ENCODE measurements at places on chromosomes 2 and 18. TPM values are rescaled to one million over a fixed set of nuclear protein-coding genes. Genes with fewer than 3 reads are reported as not detected.

CD302 gene
- 0.54 TPM for total RNA-seq

IL37 gene
- total RNA-seq, result not detected

SERPINB10 gene
- not detected for total RNA-seq

CAPN10 gene
- total RNA-seq, result 48.4 TPM

TRIM43 gene
- total RNA-seq, result not detected

CPLX4 gene
- not detected for total RNA-seq

SERPINB11 gene
- not detected for total RNA-seq

NOL4 gene
- not detected for total RNA-seq

IL1RL1 gene
- 0.84 TPM for total RNA-seq

DNA sequence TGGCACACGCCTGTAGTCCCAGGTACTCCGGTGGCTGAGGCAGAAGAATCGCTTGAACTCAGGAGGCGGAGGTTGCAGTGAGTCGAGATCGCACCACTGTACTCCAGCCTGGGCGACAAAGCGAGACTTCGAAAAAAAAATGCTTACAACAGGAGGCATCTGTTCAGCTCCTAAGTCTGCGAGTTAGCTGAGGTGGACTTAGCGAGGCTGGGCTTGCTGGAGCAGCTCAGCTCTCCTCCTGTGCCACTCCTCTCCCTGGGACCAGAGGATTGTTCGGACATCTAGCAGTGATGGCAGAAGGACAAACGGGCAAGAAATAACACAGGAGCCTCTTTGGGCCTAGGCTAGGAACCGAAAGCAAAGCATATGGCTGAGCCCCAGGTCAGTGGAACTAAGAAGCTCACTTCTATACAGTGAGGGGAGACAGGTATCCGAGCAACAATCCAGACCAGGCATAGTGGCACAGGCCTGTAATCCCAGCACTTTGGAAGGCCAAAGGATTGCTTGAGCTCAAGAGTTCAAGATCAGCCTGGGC, 260.1 kb downstream of the GLI2 start:
- no peaks in the 10 kb centered on the region for H3K27me3 ChIP-seq
- no peak for DNase-seq
- H3K4me3 ChIP-seq, result no peak overlapping the region
- H3K4me1 ChIP-seq, result no peaks in the 10 kb centered on the region
- no peak overlapping the region for H3K27ac ChIP-seq
- no peaks in the 10 kb centered on the region for H3K36me3 ChIP-seq

GRCh38 chr2:45013229-45014015, 4.2 kb upstream of the SIX2 start:
- no peak overlapping the region for H3K27ac ChIP-seq
- DNase-seq, result no peak
- no peaks in the 10 kb centered on the region for H3K36me3 ChIP-seq
- H3K4me3 ChIP-seq, result no peak overlapping the region
- peaks cover 78% of the 10 kb centered on the region for H3K27me3 ChIP-seq

DNA sequence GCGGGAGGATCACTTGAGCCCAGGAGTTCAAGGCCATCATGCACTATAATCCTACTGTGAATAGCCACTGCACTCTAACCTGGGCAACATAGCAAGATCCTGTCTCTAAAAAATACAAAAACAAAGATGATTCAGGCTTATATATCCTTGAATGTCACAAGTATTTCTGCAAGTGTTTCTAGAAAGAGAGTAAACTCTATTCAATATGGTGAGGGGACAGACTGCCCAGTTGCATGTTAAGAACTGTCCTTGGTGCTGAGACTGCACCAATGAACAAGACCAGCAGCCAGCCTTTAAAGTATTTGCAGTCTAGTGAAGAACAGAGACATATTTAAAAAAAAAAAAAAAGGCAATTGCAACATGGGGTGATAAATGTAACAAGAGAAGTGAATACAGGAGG, 16.4 kb downstream of the MAP3K19 start:
- H3K27me3 ChIP-seq, result no peaks in the 10 kb centered on the region
- no peak for DNase-seq
- peaks cover 2% of the 10 kb centered on the region for H3K4me1 ChIP-seq
- H3K36me3 ChIP-seq, result no peaks in the 10 kb centered on the region

DNA sequence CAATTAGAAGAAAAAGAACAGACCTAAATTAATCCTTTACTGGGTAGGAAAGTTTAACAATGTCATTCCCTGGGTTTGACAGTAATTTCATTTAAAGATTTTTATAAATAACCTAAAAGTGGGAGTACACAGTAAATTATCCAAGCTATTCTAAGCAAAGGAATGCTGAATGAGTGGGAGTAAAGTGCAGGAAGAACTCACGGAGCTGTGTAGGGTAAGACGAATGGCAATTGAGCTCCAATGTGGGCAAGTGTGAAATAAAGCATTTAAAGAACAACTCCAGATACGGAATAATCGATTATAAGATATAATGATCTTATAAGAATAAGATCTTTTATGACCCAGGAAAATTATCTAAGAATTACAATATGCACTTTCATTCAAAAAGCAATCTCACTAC, 93.2 kb downstream of the LRRTM4 start:
- no peaks in the 10 kb centered on the region for H3K36me3 ChIP-seq
- DNase-seq, result no peak
- H3K27me3 ChIP-seq, result no peaks in the 10 kb centered on the region
- no peaks in the 10 kb centered on the region for H3K4me1 ChIP-seq
- no peak overlapping the region for H3K27ac ChIP-seq

- no peaks in the 10 kb centered on the region for H3K27me3 ChIP-seq
- DNase-seq, result no peak
- peaks cover 9% of the 10 kb centered on the region for H3K4me1 ChIP-seq
- H3K4me3 ChIP-seq, result no peak overlapping the region
Measured at GRCh38 chr2:130186391-130186790, 4.3 kb downstream of the MZT2B start.

DNA sequence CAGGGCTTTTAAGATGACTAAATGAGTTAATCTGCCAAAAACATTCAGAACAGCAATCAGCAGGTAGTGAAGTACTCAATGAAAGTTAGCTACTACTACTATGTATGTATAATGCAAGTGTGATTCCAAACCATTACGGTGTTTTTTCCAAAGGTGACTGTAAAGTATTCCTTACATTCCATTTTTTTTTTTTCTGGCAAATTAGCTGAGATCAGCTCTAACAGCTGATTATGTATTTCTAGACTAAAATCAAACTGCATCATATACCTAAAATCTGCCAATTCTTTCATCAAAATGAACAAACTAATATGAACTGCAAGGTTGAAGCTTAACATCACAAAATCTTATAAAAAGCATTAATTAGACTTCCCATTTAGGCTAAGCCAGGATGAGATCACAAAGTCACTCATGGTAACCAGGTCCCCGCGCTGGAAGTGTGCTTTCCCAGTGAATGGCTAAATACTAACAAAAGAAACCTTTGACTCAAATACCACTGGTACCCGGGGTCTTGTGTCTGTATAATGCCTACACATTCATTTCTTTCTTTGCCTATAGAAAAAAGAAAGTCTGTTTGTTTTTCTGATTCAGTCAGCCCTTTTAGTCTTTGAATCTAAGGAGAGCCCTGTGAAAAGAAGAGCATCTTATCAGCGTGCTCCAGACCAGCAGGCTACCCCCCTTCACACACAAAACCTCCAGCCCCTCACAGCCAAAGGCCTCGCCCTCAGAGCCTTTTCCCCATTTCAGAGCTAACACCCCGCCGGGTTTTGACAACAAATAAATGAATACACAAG, 88.3 kb downstream of the RBMS1 start:
- H3K4me3 ChIP-seq, result peak overlapping the region; percentile 98
- DNase-seq, result no peak
- H3K4me1 ChIP-seq, result peaks cover 59% of the 10 kb centered on the region
- peak overlapping the region; percentile 80 for H3K27ac ChIP-seq

GRCh38 chr2:38742797-38743559, 8.2 kb downstream of the SRSF7 start:
- peaks cover 42% of the 10 kb centered on the region for H3K4me1 ChIP-seq
- H3K36me3 ChIP-seq, result peaks cover 77% of the 10 kb centered on the region
- no peak for DNase-seq
- no peak overlapping the region for H3K4me3 ChIP-seq
- H3K27ac ChIP-seq, result no peak overlapping the region

GRCh38 chr2:241202681-241203080, 14.2 kb downstream of the ANO7 start:
- no peaks in the 10 kb centered on the region for H3K4me1 ChIP-seq
- H3K4me3 ChIP-seq, result no peak overlapping the region
- H3K27me3 ChIP-seq, result no peaks in the 10 kb centered on the region
- H3K27ac ChIP-seq, result no peak overlapping the region
- DNase-seq, result no peak

DNA sequence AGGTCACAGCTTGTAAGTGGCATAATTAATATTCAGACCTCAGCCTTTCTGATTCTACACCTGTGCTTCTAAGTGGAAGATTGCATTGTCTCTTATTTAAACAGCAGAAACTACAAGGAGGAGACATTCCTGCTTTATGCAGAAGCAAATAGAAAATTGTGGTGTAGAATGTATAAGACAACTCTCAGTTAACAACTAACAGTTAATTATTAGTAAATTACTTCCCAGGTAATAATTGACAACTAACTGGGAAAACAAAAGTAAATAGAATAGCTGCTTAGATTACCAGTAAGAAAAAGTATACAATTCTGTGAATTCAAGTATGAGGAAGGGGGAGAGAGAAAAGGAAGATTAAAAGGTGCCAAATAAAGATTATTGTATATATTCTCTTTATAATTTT, 1210.5 kb upstream of the GYPC start:
- no peak overlapping the region for H3K27ac ChIP-seq
- no peak overlapping the region for H3K4me3 ChIP-seq
- H3K36me3 ChIP-seq, result no peaks in the 10 kb centered on the region
- no peaks in the 10 kb centered on the region for H3K4me1 ChIP-seq

GRCh38 chr2:173357346-173357745, 2.7 kb downstream of the CDCA7 start:
- H3K27ac ChIP-seq, result no peak overlapping the region
- H3K27me3 ChIP-seq, result no peaks in the 10 kb centered on the region
- H3K36me3 ChIP-seq, result peaks cover 42% of the 10 kb centered on the region
- peak overlapping the region; percentile 43 for H3K4me3 ChIP-seq
- no peak for DNase-seq

GRCh38 chr2:151657667-151658076, 76.6 kb downstream of the NEB start:
- H3K27ac ChIP-seq, result no peak overlapping the region
- peaks cover 8% of the 10 kb centered on the region for H3K27me3 ChIP-seq
- DNase-seq, result no peak
- H3K36me3 ChIP-seq, result no peaks in the 10 kb centered on the region
- H3K4me1 ChIP-seq, result no peaks in the 10 kb centered on the region
- H3K4me3 ChIP-seq, result no peak overlapping the region

GRCh38 chr2:159898441-159898840, 100.4 kb upstream of the CD302 start:
- H3K4me1 ChIP-seq, result peaks cover 35% of the 10 kb centered on the region
- DNase-seq, result no peak
- H3K27me3 ChIP-seq, result no peaks in the 10 kb centered on the region
- no peak overlapping the region for H3K4me3 ChIP-seq
- no peak overlapping the region for H3K27ac ChIP-seq

DNA sequence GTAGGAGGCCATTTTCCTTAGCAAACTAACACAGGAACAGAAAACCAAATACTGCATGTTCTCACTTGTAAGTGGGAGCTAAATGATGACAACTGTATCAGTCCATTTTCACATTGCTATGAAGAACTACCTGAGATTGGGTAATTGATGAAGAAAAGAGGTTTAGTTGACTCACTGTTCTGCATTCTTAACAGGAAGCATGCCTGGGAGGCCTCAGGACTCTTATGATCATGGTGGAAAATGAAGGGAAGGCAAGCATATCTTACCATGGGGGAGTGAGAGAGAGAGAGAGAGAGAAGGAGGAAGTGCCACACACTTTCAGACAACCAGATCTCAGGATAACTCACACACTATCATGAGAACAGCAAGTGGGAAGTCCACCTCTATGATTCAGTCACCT, 105.3 kb downstream of the PARD3B start:
- no peak overlapping the region for H3K27ac ChIP-seq
- H3K27me3 ChIP-seq, result no peaks in the 10 kb centered on the region
- no peak for DNase-seq
- H3K36me3 ChIP-seq, result no peaks in the 10 kb centered on the region
- H3K4me1 ChIP-seq, result no peaks in the 10 kb centered on the region
- H3K4me3 ChIP-seq, result no peak overlapping the region

DNA sequence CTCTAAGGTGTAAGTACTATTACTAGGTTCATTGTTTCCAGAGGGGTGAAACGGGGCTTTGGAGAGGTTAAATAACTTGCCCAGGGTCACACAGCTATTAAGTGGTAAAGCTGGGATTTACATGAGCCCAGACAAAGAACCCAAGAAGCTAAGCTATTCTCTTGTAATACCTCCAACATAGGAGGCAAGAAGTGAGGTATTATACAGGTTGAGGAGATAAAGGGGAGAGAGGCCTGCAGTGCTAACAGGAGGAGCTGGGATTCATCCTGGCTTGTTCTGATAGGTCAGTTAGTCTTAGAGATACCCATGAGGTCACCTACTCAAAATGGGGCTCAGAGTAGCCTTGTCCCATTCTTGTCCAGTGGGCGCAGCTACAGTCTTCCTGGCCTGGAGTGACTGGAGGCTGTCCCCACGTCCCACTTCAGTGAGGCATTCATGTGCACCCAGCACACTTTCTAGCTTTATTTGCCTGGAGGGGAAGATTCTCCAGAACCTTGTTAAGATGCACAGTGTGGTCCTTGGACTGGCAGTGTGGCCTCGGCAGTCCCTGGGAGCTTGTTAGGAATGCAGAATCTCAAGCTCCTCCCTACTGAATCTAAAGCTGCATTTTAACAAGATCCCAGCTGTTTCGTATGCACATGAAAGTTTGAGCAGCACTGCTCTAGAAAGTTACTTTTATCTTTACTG, 63.5 kb downstream of the MEIS1 start:
- no peak for DNase-seq
- H3K27me3 ChIP-seq, result no peaks in the 10 kb centered on the region
- H3K4me1 ChIP-seq, result no peaks in the 10 kb centered on the region
- no peaks in the 10 kb centered on the region for H3K36me3 ChIP-seq
- H3K4me3 ChIP-seq, result no peak overlapping the region
- no peak overlapping the region for H3K27ac ChIP-seq

DNA sequence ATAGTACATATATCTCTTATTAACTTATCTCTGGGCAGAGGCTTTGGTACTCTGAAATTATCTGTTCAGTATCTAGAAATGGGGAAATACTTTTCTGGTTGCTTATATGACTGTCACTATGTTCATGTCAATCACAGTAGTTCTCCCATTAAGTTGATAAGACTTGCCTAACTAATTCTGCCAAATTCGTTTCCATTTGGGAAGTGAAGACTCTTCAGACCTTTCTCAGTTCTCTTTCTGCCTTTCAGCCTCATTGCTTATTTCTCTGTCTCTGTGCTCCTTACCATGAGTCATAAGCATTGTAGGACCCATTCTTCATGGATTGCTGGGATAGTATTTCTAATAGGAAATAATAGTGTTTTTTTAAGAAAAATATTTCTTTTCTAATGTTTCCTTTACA, 113.5 kb downstream of the PHLPP1 start:
- H3K27me3 ChIP-seq, result no peaks in the 10 kb centered on the region
- no peak overlapping the region for H3K4me3 ChIP-seq
- peaks cover 3% of the 10 kb centered on the region for H3K36me3 ChIP-seq
- no peak overlapping the region for H3K27ac ChIP-seq

- H3K27ac ChIP-seq, result no peak overlapping the region
- no peak for DNase-seq
- no peaks in the 10 kb centered on the region for H3K36me3 ChIP-seq
- no peaks in the 10 kb centered on the region for H3K4me1 ChIP-seq
Measured at GRCh38 chr2:238551091-238551490, 124.4 kb downstream of the ASB1 start.

GRCh38 chr2:137776697-137777096, 187.6 kb upstream of the HNMT start:
- no peak overlapping the region for H3K4me3 ChIP-seq
- H3K36me3 ChIP-seq, result no peaks in the 10 kb centered on the region
- DNase-seq, result no peak
- no peak overlapping the region for H3K27ac ChIP-seq

Data from activated CD4-positive, alpha-beta T cell treated with anti-CD3 and anti-CD28 coated beads, Interleukin-2, amount 10 ng/mL, durations not matched to agents 24 days and 14 days (primary cell).